ENCODE measurements at places on chromosomes 6 and 20.

DNA sequence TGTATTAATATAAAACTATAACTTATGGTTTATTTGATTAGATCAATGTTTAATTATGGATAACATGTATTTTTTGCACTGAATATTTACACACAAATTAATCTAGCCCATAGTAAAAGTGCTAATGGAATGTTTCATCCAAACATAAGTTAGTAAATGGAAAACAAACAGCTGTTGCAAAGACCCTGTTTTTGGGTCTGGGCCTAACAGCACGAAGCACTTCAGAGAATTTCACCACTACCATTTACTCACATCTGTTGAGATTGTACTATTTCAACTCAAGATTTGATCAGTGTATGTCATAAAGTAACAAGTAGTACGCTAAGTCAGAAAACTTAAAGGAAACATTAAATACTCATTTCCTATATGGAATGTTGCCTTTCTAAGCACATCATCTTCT is 359.6 kb downstream of the LAMA2 start:
- no peak for DNase-seq

DNA sequence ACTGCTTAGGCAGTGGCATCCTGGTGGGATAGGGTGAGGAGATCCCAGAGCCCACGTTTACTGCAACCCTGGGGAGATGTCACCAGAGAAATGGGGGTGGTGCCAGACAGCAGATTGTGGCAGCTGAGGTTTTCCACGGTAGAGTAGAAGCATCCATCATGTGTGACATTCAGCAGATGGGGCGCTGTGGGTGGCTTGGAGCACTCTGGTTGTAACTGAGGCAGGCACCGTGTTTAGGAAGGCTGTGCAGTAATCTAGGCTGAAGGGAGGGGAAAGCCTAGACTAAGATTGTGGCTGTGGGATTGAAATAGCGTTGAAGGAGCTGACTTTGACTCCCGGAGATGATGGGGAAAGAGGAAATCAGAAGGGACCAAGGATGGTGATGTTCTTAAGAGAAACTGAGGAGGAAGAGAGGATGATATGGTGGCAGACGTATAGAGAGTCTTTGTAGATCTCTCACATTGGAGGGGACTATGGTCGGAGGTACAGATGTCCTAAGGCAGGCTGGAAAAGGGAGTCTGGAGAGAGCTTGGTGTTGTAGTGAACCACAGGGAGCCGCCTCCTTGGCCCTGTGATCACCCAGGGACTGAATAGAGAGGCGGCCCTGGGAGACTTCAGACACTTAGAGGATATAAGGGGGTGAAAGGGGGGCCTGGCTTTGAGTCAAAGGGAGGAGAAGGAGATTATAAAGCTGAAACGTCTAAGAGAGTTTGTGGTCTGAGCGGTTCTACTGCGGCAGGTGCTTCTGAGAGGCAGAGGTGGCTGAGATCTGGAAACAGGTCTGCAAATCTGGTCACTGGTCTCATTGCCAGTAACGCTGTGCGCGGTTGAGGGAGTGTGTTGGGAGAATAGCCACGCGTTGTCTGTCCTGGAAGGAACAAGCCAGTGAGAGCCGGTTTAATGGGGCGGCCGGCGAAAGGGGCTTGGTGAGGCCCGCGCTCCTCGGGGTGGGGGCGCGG is 792 bp upstream of the MICA start:
- peak; percentile 24 for DNase-seq

DNA sequence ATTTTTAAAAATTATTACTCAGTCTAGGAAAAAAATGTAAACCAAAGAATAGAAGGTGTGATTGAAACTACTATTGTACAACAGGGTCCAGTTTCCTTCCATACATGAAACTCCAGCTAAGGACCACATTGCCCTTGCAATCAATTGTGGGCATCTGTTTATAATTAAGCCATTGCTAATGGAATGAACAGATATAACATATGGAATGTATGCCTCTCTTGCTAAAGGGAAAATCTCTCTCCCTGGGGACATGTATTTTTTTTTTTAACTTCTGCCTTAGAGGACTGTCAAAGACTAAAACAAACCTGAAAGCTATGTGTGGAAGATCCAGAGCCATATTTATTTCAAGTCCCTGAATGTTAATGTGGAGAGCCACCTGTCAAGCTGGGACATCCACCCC is 336.8 kb upstream of the MANEA start:
- no peak for DNase-seq

- no peak for DNase-seq
These were observed 24.8 kb downstream of the LYRM2 start for GRCh38 chr6:89613790-89614189.

DNA sequence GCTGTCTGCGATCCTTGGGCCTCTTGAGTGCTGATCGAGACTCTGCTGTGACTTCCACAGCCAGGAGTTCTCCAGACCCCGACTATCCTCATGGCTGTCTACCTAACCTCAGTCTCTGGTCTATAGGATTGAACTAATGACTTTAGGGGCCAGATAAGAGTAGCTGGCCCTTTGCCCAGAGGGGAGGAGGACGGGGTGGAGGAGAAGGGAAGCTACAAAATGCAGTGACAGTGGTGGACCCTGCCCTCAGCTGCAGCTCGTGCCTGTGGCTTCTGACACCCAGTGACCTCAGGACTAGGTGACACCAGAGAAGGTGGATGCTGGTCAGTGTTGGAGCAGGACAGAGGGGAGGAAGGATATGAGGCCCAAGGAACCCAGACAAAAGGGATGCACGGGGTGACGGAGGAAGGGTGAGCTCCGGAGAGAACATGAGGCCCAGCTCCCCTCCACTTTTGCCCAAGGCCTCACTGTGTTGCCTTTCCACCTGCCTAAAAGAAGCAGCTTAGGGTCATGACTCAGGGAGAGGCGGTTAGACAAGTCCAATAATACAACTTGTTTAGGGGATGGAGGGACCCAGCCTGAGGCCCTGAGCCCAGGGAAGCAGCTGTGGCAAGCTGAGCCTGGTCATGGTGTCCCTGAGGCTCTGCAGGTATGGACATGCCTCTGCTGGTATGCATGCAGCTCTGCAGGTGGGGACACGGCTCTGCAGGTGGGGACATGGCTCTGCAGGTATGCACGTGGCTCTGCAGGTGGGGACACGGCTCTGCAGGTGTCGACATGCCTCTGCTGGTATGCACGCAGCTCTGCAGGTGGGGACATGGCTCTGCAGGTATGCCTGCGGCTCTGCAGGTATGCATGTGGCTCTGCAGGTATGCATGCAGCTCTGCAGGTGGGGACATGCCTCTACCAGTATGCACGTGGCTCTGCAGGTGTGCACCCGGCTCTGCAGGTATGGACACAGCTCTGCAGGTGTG is 67.7 kb downstream of the SYNJ2 start:
- no peak for DNase-seq

GRCh38 chr6:2982426-2983117 is 11.2 kb upstream of the SERPINB6 start:
- DNase-seq: no peak

GRCh38 chr6:84854811-84855400 is 90.5 kb upstream of the TBX18 start:
- no peak for DNase-seq

GRCh38 chr6:121590438-121590837 is 155.0 kb downstream of the GJA1 start:
- no peak for DNase-seq

GRCh38 chr6:169646906-169647567 is 54.8 kb downstream of the WDR27 start:
- no peak for DNase-seq

GRCh38 chr6:133957780-133958242 is 4.8 kb downstream of the TBPL1 start:
- no peak for DNase-seq

DNA sequence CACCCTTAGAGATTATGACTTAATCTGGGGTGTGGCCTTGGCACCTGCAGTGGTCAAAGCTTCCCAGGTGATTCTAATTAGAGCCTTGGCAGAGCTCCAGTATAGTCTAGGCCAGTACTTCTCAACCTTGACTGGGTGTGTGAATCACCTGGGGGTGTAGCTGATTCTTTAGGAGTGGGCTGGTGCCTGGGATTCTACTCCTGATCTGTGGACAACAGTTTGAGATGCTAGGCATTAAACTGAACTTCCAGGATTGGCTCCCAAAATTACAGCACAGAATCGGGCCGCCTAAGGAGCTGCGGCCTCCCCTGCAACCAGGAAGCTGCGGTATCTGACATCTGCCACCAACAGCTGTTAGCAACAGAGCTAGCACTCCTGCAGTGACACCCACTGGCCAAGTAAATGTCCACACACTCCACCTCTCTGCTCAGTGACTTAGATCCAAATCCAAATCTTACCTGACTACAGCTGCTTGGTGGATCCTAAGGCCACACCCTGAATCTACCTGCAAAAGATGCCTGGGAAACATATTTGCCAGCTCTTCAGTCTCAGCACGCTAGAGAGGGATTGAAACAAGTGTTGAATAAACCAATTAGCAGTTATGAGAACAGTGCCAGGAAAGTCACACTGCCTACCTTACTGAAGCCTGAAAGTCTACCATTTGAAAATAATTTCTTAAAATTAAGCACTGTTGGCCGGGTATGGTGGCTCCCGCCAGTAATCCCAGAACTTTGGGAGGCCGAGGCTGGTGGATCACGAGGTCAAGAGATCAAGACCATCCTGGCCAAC is 126.7 kb downstream of the UNC5CL start:
- DNase-seq: no peak

- no peak for DNase-seq
These were observed 99.6 kb downstream of the OGFRL1 start for GRCh38 chr6:71388068-71388744.

DNA sequence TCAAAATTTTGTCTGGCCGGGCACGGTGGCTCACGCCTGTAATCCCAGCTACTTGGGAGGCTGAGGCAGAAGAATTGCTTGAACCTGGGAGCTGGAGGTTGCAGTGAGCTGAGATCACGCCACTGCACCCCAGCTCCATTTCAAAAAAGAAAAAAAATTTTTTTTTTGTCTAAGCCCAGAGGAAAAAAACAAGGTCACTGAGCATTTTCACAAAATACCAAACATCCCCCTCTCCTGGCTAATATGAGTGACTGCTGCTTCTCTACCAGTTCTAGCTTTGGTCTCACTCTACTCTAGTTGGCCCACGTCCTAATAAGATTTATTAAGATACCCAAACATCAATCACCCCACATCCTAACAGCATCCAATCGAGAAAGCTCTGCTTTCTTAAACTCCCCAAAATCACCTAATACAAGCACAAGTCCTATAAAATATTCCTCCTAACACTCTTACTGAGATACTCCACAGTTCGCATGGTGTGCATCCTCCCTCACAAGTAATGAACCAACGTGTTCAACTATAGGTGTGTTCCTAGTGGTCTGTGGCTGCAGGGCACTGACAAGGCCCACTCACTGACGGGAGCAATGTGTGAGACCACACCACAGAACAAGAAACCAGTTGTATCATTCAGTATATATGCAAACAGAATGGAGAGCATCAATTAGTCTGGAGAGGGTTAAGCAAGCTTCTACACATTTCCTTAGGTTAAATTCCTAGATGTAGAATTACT is 64.2 kb downstream of the FKBP5 start:
- no peak for DNase-seq

DNA sequence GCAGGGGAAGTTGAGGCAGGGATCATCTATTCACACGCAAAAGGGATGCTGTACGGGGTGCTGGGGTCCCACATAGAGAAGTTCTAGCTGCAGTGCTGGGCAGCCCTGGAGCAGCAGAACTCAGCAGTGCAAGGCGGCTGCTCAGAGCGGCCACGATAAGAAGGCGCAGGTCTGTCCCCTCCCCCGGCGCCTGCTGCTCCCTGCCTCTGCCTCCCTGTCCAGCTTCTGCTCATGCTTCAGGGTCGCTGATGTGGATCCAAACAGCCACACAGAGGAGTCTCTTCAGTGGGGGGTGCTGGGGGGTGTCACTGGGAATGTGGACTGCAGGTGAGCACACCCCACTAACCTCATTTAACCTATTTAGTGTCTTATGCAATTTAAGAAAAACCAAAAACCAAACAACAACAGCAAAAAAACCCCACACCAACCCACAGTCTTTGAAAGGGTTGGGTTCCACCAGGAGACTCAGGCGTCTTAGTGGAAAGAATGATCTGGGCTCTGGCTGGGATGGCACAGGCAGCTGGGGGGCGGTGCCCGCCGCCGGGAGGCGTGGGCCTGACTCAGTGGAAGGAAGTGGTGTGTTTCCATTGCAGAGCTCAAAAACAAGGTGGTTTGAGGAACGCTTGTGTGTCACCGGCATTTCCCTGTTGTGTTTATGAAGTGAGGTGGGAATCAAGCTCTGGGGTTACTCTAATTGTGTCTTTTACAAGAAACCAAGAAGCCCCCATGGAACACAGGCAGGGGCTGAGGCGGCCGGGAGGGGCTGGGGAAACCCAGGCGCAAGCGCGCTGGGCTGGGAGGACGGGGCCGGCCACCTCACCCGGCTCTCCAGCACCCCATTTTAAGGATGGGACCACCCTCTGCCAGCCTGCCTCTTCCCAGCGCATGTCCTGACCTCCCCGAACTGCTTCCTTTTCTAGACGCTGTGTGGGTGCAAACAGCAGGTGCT is 55.1 kb downstream of the IRF4 start:
- peak; percentile 64 for DNase-seq

DNA sequence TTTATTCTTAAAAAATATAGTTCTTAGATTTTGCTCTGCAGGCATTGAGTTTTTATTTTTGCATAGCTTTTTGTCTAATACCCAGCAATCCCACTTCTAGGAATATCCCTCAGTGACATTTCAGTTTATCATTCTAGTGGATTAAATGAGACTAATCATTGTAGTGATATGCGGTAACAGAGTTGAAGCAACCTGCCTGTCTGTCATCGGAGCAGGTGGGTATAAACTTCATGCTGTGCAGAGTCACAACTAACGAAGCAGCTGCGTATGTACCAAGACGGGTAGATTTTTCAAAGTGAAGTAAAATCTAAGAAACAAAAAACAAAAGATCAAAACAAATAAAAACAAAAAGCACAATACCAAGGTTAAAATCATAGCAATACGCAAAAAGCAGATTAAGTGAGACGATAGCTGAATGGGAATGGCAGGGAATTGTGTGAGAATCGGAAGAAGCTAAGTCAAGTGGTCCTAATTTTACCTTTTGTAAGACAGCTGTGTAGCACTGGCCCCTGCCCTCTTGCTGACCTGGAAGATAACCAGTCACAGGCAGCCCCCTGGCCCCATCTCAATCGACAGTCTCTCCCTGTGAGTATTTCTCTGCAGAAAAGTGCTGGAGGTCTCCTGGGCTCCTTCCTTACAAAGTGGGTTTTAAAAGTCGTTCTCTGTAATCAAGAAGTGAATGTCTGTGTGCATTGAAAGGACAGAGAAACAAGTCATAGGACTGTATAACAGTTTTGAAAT is 169.2 kb downstream of the OR2B2 start:
- no peak for DNase-seq

DNA sequence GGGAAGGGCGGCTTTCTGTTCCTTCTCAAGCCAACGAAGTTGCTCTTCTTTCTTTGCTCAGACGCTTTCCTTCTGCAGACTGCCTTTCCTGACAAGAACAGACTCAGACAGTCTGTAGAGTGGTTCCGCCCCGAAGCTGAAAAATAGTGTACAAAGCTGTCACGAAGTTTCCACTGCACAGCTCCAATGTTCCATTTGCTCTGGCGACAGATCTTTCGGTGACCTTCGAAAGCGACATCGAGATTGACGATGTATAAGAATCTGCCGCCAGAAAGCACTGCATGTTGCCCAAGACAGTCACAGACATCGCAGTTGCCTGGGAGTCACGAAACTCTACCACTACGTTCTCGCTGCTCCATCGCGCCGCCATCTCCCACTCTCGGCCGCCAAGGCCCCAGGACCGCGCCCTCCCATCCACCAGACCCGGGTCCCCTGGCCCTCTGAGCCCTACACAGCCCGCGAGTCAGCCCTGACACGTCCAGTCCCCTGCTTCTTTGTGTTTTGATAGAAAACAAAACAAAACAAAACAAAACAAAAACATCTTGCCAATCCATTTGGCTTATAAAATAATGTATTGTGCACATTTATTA is 42.1 kb upstream of the ZNF184 start:
- DNase-seq: no peak
